ENCODE measurements at places on chromosomes 1 and 21.

GRCh38 chr21:44940116-44940631 lies 345 bp downstream of the SLX9 start:
- DNase-seq, result no peak

DNA sequence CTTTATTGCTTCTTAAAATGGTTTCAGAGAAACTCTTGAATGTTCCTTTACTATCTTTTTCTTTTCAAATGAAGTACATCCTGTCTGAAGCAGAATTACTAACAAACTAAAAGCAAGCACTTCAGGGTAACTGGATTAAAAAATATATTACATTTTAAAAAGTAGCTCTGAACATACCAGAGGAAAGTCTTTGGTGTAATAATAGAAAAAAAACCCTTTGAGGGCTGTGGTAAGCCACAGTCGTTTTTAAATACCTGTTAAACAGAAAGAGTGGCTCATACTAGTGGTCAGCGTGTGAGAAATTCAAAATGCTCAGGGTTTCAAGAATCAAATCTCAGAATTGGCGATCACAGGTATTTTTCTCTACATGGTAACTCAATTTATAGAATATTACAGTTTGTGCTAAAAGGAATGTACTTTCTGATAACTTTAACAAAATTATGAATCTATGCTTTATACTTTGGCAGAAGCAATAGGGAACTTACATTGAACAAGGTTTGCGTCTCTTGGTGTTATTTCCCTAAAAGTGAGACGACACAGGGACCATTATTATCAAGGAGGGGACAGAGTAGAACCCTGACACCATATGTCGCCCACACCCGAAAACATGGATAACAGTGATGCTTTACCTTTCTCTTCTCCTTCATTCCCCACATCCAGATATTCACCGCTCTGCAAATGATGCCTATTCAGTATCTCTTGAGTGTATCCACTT lies 97.0 kb upstream of the DPH5 start:
- no peak for DNase-seq

GRCh38 chr1:2132222-2133038 lies 62.1 kb downstream of the FAAP20 start:
- peak; percentile 83 for DNase-seq

DNA sequence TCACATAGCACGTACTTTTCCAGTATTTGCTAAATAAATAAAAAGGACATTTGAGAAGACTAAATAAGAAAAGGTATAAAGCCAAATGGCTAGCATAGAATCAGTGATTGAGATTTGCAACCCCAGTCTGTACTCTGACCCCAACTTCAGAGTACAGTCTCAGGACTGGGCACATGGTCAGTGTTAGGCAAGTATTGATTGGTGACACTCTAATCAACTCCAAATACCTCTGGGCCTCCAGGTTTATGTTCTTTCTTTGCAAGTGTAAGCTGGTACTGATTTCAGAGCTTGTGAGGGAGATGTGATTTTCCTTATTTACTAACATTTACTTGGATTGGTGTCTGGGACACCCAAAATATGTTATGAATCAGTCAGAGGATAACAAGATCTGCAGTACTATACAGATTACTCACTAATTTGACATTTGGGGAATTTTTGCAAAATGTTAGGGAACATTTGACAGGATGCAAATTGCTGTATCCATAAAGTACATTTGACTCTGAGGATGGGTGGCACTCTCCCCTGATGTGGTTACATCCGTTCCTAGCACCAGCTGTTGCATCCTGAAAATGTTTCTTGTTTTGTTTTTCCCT lies 34.2 kb downstream of the LMO4 start:
- peak; percentile 58 for DNase-seq

DNA sequence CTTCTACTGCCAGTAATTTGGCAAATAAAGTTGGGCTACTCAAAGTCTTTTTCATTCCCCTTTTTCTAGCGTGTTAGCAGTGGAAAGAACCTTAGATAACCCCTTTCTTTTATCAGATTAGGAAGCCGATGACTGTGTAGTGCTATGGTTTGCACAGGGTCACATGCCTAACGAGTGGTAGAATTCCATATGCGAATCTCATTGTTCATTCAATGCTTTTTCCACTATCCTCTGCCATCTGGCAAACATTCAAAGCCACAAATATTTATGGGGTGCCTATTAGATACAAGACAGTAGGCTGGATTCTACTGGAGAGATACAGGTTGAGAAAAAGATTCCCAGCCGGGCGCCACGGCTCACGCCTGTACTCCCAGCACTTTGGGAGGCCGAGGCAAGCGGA lies 14.9 kb upstream of the IER5 start:
- DNase-seq, result peak; percentile 96

GRCh38 chr1:35449334-35450008 lies 107.7 kb downstream of the KIAA0319L start:
- peak; percentile 90 for DNase-seq

- DNase-seq, result no peak
These were observed 1166.7 kb downstream of the NCAM2 start for GRCh38 chr21:22164912-22165311.

GRCh38 chr1:167128261-167129227 lies 34.7 kb downstream of the STYXL2 start:
- DNase-seq, result no peak

GRCh38 chr1:51312718-51313117 lies 17.6 kb downstream of the TTC39A start:
- no peak for DNase-seq

DNA sequence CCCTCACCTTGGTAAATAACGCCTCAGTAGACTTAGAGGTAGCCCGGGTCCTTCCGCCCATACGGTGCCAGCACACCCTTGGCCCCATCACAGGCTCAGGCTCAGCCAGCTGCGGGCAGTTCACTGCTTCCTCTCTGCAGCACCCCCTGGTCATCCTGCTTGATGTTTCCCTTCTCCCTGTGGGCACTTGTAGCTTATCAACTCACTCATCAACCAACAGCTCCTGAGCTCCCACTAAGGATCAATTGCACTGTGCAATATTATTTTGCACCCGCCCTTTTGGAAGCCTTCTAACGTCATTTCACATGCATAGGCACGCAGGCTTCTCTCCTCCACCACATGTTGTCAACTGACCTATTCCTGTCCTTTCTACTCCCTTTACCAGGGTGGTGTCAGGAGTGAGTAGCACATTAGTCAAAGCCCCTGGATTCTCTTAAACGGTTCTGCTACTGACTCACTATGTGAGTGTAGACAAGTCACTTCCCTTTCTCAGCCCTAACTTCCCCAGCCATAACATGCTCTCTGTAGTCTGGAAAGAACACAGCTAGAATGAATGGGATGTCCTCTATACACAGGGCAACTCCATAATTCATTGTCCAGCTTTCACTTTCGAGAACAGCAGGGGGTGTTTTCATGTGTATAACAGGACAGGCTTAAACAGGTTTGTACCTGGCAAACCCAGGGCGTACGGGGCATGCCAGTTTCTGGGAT lies 47.1 kb upstream of the IRF2BP2 start:
- peak; percentile 98 for DNase-seq

DNA sequence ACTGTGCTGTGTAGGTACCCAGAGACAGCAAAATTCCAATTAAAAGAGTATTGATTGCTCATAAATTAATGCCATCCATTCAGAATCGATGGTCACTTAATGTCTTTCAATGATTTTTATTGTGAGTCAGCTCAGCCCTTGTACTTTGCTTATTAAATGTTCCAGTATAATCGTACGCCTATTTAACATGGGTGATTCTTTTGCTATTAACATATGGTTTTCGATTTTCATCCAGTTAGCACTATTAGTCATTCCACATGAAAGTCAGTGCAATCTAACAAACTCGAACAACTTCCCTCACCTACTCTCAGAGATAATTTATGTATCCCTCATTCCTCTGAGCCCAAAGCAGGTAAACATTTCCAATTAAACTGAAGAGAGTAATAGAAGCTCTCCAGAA lies 109.6 kb upstream of the APP start:
- no peak for DNase-seq

- no peak for DNase-seq
These were observed 204.9 kb upstream of the USP24 start for GRCh38 chr1:55420026-55420425.

- peak; percentile 11 for DNase-seq
These were observed 74.4 kb downstream of the RWDD3 start for GRCh38 chr1:95308276-95309030.

GRCh38 chr1:115556236-115556635 lies 85.5 kb upstream of the VANGL1 start:
- peak; percentile 59 for DNase-seq

GRCh38 chr21:33202464-33203363 lies 27.0 kb upstream of the IFNAR2 start:
- DNase-seq, result no peak

- peak; percentile 84 for DNase-seq
These were observed 260.1 kb downstream of the VAV3 start for GRCh38 chr1:107704911-107705310.

All from fibroblast of skin of right biceps (primary cell).